ENCODE measurements at places on chromosomes 5 and 9.

GRCh38 chr9:78620764-78621163, 323.8 kb downstream of the PSAT1 start:
- DNase-seq, result peak; percentile 43

- DNase-seq, result peak; percentile 88
Measured at GRCh38 chr5:35029333-35029732, 18.4 kb downstream of the AGXT2 start.

GRCh38 chr5:116785106-116785505, 210.5 kb upstream of the SEMA6A start:
- peak; percentile 1 for DNase-seq

GRCh38 chr5:42020788-42021530, 95.9 kb downstream of the FBXO4 start:
- DNase-seq, result no peak

DNA sequence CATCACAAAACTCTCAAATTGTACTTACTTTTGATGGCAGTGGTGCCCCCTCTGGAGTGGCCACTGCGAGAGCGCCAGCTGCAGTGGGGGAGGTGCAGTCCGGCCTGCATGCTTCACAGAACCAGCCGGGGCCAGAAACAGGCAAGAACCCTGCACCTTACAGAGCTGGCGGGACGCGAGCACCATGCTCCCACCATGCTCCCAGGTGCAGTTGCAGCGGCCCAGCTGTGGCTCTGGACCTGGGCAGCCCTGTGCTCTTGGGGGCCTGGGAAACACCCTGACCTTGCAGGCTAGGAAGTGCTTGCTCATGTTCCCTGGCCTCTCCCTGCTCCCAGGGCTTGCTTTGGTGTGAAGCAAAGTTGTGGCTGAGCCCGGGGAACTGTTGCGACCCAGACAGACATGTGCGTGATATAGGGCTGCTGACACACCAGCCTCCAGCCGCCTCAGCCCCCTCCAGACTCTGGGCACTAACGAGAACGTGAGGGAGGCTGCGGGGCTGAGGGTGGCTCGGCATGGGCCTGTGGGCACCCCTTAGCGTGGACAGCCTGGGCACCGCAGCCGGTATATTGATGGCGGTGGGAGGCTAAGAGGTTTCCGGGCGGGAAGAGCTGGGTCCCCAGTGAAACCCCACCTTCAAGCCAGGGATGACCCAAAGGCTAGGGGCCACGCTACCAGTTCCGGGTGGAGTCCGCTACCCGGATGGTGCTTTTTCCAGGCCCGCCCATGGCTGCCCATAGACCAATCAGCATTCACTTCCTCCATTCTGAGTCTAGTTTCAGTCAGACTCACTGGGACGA, 1809.9 kb upstream of the ACO1 start:
- DNase-seq, result no peak

DNA sequence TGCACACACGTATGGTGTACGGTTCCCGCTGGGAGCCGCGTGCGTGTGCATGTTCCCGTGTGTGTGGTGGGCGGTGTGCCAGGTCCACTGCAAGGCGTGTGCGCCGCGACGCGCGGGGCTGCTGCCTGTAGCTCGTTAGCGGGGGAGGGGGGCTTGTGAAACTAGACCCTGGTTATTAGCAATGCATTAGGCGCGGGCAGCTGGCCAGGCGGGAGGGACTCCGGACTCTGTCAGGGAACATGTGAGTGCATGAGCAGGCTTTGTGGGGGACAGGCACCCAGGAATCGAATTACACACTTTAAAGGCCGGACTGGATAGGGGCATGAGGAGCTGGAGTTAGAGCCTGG, 32.2 kb upstream of the ENHO start:
- DNase-seq, result peak; percentile 19

DNA sequence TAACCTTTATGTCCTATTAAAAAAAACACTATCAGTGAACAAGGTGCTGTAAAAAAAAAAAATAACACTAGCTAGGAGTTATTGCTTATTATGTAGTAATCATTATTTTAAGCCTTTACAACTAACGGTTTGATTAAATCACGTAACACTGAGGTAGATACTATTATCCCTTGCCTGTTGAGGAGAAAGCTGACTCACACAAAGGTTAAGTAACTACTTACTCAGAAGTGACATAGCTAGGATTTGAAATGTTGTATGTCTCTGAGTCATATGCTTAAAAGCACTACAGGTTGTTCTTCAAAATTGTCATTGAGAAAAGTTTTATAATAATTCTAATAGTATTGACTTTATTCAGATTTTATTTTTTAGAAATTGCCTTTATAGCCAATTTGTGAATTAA, 8.8 kb downstream of the TENT2 start:
- peak; percentile 81 for DNase-seq

GRCh38 chr5:139392678-139393496, 2.0 kb downstream of the PROB1 start:
- peak; percentile 76 for DNase-seq

- no peak for DNase-seq
Measured at GRCh38 chr9:20014168-20014567, 225.3 kb upstream of the SLC24A2 start.

DNA sequence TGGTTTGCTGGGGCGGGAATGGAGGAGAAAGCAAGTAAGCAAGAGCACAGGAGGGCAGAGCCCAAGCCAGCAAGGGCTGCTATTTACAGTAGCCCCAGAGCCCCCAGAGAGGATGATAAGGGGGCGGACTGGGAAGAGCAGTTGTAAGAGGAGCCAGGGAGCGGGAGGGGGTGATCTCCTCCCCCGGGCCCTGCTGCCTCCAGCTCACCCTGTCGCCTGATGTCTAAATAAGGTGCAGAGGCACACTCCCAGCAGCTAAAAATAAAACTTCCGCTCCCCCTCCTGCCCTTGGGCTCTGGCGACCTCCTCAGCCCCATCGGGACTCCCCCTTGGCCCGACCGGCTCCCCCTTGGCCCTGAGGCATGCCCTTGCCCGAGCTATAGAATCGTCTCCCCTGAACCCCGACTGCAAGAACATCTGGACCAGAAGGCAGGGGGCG, 14.4 kb upstream of the CCDC69 start:
- no peak for DNase-seq

DNA sequence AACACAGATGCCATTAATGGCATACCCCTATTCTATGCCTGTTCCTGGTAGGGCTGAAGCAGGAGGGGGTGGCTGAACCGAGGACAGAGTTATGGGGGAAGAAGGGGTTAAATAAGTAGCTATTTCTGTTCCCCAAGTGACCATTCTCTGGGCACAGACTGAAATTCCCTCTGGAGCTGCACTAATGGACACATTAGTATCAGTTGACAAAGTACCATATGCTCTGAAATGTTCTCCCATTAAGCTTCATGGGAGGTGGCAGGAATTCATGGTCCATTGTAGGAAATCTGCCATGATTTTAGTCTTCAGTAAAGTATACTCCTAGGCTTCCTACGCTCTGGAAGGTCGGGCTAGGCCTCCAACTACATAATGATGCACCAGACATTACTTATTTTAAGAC, 10.5 kb upstream of the FRMPD1 start:
- no peak for DNase-seq

- DNase-seq, result no peak
Measured at GRCh38 chr5:168781941-168782571, 202.9 kb upstream of the PANK3 start.

DNA sequence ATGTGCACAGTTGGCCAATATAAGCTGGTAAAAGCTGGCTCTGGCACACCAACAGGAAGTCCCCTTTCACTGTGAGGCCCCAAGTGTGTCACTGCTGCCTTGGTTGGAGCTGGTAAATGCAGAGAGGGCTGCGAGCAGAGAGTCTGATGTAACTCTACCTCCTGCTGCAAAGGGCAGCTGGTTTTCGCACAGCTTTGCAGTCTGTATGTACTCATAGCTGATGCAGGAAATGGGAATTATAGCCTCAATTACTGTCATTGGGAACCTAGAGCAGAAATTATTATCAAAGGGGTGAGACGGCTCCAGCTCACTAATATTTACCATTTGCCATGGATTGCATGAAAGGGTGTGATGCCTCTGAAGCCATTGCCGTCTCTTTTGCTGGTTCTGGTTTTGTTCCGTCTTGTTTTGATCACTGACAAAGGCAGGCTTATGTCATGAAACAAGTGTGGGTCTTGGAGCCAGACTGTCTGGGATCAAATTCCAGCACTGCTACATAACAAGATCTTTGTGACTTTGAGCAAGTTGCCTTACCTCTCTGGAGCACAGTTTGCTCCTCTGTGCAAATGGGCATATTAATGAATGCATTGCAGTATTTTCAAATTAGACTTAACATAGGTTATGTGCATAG, 124.3 kb upstream of the SLC25A48 start:
- DNase-seq, result peak; percentile 6

DNA sequence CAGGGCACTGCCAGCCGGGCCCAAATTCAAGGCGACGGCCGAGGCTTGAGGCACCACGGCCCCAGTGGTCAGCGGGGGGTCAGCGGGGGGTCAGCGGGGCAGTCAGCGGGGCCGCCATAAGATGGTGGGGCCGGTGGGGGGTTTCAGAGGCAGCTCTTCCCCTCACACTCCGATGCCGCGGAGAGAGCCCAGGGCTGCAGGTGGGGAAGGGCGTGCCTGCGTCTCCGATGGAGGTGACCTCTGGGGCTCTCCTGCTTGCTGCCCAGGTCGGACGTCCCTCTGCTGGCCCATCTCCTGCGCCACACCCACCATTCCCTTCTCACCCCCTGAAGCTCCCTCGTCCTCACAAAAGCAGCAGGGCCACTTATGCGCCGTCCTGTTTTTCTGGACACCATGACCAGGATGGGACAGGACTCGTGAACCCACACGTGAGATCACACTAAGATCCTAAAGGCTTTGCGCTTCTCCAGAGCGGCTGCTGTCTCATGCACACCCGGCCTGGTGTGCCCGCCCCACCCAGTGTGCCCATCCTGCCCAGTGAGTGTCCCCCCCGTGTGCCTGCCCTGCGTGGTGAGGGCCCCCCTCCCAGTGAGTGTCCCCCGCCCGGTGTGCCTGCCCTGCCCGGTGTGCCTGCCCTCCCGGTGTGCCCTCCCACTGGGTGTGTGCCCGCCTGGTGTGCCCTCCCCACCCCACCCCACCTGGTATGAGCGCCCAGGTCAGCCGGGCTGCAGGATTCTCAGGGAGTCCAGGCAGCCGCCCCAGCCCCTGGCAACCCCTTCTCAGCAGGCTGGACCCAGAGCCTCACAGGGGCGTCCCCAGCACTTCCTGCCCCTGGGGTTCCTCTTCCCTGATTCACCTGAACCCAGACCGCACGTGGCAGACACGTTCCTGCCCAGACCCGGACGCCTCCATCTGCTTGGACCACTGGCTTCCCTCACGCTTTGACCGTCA, 48.7 kb upstream of the NKD2 start:
- no peak for DNase-seq

DNA sequence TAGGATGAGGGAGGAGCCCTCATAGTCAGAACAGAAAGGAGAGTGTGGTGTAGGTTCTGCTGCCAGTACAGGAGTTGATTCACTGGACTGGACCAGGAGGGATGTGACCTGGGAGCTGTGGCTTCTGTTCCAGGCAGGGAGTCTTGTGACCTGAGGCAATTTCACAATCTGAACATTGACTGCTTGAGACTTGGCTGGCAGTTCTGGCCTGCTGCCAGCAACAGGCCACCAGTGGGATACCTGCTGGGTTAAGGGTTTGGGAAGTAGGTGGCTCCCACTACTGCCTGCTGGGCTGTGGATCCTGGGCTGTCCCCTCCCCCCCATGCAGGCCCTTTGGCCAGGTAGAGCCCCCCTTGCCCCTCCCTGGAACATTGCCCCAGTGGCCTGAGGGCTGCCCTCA, 268.6 kb upstream of the ARRDC3 start:
- DNase-seq, result no peak

GRCh38 chr9:126146254-126147145, 180.1 kb upstream of the MVB12B start:
- DNase-seq, result peak; percentile 12

DNA sequence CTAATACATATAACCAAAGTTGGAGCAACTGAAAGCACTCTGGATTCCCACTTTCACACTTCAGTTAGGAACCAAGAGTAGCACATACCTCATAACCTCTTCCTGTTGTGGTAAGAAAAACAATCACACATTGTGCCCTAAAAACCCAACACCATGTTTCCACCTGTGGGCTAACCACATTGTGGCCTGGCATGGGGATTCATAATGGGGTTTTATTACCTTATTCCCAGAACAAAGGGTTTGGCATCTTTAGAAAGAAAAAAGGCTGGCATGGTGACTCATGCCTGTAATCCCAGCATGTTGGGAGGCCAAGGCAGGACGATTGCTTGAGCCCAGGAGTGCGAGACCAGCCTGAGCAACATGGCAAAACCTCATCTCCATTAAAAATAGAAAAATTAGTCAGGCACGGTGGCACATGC, 60.6 kb downstream of the HSD17B3 start:
- no peak for DNase-seq

DNA sequence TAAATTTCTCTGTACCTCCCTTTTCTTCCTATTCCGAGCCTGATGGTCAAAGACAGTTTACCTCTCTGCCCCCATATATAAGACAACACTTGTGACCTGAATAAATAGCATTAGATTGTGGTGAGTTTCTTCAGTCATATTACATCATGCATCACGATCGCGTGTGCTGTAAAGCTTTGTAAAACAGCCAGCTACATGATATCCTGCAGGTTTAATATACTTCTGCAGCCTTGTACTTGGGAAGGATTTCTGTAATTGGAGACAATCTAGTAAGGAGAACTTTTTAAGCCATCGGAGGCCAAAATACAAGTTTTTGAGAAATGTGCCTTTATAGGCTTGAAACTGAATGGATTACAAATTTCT, 711.8 kb upstream of the WWC1 start:
- no peak for DNase-seq

DNA sequence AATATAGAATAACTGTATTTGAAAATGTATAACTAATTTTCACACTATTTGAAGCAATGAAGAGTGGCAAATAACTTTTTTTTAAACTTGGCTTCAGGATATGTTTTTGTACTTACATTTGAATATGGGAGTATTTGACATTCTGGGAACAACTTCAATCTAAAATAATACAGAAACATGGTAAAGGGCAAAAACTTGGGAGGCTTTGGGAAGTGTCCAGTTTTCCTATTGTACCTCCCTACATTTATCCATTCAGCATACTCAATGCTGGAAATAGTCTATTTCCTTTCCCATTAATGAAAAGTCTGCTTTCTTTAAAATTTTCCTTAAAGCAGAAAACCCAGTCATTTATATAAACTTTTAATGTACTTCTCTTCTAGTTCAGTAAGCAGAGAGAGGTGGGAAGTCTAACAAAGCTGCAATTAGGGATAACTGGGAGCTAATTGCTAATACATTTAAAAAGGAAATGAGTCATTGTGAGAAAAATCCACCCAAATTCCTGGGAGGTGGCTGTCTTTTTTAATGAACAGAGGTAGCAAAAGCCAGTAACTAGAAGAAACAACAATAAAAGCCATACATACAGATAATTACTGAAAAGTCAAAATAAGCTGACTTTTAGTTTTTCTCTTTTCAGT, 128.8 kb downstream of the FBN2 start:
- no peak for DNase-seq

DNA sequence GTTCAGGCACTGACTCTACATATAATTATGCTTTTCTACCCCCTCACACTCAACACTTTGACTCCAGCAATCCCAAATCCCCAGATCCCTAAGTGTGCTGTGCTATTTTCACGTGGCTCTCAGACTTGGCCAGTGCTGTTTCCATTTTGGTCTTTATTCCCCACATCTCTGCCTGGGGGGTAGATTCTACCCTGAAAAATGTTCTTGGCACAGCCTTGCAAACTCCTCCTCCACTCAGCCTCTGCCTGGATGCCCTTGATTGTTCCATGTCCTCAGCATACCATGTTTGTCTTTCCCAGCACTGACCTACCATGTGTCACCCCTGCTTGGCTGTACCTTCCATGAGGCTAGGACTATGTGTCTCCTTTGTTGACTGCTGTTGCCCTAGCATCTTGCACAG, 43.0 kb downstream of the FXN start:
- peak; percentile 67 for DNase-seq
